ENCODE measurements at places on chromosomes 13 and 19. TPM values are rescaled to one million over a fixed set of nuclear protein-coding genes. Genes with fewer than 3 reads are reported as not detected.

- H3K27ac ChIP-seq, result no peak overlapping the region
- no peak overlapping the region for H3K4me3 ChIP-seq
- H3K36me3 ChIP-seq, result no peaks in the 10 kb centered on the region
- H3K4me1 ChIP-seq, result no peaks in the 10 kb centered on the region
These were observed 20.2 kb upstream of the DGKH start for GRCh38 chr13:42028113-42028799.

GRCh38 chr19:14516048-14516534 lies 2.1 kb downstream of the DNAJB1 start:
- H3K4me1 ChIP-seq, result peaks cover 47% of the 10 kb centered on the region
- H3K27ac ChIP-seq, result peak overlapping the region; percentile 35
- no peak for DNase-seq
- peaks cover 38% of the 10 kb centered on the region for H3K36me3 ChIP-seq
- no peaks in the 10 kb centered on the region for H3K27me3 ChIP-seq

ARL11 gene
- 0.45 TPM for total RNA-seq

- no peak overlapping the region for H3K27ac ChIP-seq
- H3K36me3 ChIP-seq, result no peaks in the 10 kb centered on the region
- no peak overlapping the region for H3K4me3 ChIP-seq
- no peak for DNase-seq
- H3K27me3 ChIP-seq, result no peaks in the 10 kb centered on the region
These were observed 63.1 kb downstream of the ATP11A start for GRCh38 chr13:112752711-112753541.

GRCh38 chr13:109593230-109593629 lies 193.2 kb downstream of the IRS2 start:
- H3K27ac ChIP-seq, result no peak overlapping the region
- H3K4me1 ChIP-seq, result no peaks in the 10 kb centered on the region
- no peak overlapping the region for H3K4me3 ChIP-seq
- DNase-seq, result no peak

- H3K36me3 ChIP-seq, result no peaks in the 10 kb centered on the region
- H3K4me1 ChIP-seq, result no peaks in the 10 kb centered on the region
- H3K27me3 ChIP-seq, result no peaks in the 10 kb centered on the region
These were observed 61.3 kb upstream of the POMP start for GRCh38 chr13:28597641-28598040.

GRCh38 chr19:44600466-44600865 lies 12.9 kb upstream of the IGSF23 start:
- DNase-seq, result no peak
- peaks cover 4% of the 10 kb centered on the region for H3K4me1 ChIP-seq
- peaks cover 6% of the 10 kb centered on the region for H3K27me3 ChIP-seq
- no peaks in the 10 kb centered on the region for H3K36me3 ChIP-seq
- no peak overlapping the region for H3K4me3 ChIP-seq
- no peak overlapping the region for H3K27ac ChIP-seq

IGFL2 gene
- 0.75 TPM for total RNA-seq

VSIG10L gene
- 7.7 TPM for total RNA-seq

DNA sequence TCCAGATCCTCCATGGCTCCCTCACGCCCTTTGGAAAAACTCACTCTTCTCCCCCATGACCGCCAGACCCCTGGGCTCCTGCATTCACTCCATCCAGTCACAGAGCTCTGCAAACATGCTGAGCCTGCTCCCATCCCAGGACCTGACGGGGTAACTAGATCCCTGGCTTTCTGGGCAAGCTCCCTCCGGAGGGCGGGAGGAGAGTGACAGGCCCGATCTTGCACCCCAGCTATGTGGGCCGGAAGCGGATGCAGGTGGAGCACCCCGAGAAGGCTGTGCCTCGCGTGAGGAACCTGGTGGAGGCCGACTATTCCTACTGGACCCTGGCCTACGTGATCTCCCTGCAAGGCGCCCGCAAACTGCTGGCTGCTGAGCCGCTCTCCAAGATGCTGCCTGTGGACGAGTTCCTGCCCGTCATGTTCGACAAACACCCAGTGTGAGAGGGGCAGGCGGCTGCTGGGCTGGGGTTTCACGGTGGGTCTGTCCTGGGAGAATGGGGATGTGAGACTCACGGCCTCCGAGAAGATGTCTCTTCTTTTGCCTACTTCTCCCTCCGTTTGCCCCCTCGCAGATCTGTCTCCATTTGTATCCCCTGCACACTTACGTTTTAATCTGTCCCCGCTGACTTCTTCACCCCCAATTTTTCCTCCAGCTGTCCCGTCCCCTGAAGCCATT lies 25.2 kb downstream of the COLGALT1 start:
- H3K4me1 ChIP-seq, result peaks cover 56% of the 10 kb centered on the region
- no peak overlapping the region for H3K27ac ChIP-seq
- H3K36me3 ChIP-seq, result peaks cover 61% of the 10 kb centered on the region
- H3K27me3 ChIP-seq, result no peaks in the 10 kb centered on the region
- no peak overlapping the region for H3K4me3 ChIP-seq

- no peak for DNase-seq
- H3K4me1 ChIP-seq, result no peaks in the 10 kb centered on the region
- no peaks in the 10 kb centered on the region for H3K36me3 ChIP-seq
- H3K27me3 ChIP-seq, result no peaks in the 10 kb centered on the region
- H3K27ac ChIP-seq, result no peak overlapping the region
- H3K4me3 ChIP-seq, result no peak overlapping the region
These were observed 626.1 kb upstream of the SLITRK6 start for GRCh38 chr13:86425170-86425815.

- DNase-seq, result no peak
- no peaks in the 10 kb centered on the region for H3K36me3 ChIP-seq
These were observed 648.3 kb upstream of the SLITRK6 start for GRCh38 chr13:86447479-86447878.

DNA sequence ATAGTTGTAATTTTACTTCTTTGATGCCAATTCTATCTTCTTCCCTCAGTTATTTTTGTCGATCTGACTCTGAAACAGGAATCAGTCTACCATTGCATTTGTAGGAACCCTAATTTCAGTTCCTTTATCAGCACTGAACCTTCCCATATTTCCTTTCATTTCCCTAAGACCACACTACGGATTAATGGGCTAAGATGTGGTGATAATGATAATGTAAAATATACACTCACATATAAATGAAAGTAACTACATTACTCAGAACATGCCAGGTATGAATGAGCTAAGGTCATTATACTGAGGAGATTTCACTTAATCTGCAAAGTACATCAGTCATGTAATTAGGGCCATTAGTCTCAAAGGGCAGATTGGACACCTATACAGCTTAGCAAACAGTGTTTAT lies 60.2 kb upstream of the RFC3 start:
- DNase-seq, result no peak
- H3K36me3 ChIP-seq, result no peaks in the 10 kb centered on the region
- no peak overlapping the region for H3K4me3 ChIP-seq
- H3K4me1 ChIP-seq, result no peaks in the 10 kb centered on the region
- no peaks in the 10 kb centered on the region for H3K27me3 ChIP-seq
- H3K27ac ChIP-seq, result no peak overlapping the region

DNA sequence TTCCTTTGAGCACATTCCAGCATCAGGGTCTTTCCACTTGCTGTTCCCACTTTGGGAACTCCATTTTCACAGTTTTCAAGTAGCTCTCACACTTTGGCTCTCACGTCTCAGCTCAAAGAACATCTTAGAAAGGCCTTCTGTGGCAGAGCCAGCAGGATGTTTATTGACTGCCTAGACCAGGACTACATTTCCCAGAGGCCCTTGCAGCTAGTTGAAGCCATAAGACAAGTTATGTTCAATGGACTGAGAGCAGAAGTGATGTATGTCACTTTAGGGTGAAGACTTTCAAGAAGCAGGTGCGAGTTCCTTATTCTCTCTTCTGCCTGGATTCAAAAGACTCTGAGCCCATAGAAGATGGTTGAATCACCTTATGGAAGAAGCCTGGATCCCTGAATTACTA lies 4.3 kb upstream of the HAUS5 start:
- H3K36me3 ChIP-seq, result no peaks in the 10 kb centered on the region
- DNase-seq, result no peak
- no peak overlapping the region for H3K4me3 ChIP-seq

- no peak overlapping the region for H3K27ac ChIP-seq
- DNase-seq, result no peak
- H3K27me3 ChIP-seq, result no peaks in the 10 kb centered on the region
- no peaks in the 10 kb centered on the region for H3K4me1 ChIP-seq
- no peaks in the 10 kb centered on the region for H3K36me3 ChIP-seq
These were observed 174.0 kb downstream of the GPC5 start for GRCh38 chr13:91572439-91572838.

DNA sequence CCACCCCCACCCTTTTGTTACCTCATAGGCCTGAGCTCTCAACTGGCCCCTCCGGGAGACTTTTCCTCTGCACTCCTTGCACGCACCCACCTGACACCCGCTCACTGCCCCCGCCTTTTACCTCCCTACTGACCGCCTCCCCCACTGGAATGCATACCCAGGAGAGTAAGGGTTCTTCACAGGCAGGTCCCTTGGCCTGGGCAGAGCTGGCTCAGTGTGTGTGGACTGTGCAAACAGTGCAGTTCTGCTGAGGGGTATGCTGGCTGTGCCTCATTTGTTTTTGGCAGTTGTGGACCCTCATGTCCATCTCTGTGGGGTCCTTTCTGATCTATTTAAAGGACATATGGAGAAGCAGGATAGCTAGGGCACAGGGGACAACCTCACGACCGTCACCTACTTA lies 5.0 kb downstream of the ZSCAN18 start:
- no peak for DNase-seq
- no peaks in the 10 kb centered on the region for H3K4me1 ChIP-seq
- H3K36me3 ChIP-seq, result no peaks in the 10 kb centered on the region
- H3K27me3 ChIP-seq, result no peaks in the 10 kb centered on the region
- H3K27ac ChIP-seq, result no peak overlapping the region

FAM216B gene
- total RNA-seq, result not detected

- H3K36me3 ChIP-seq, result no peaks in the 10 kb centered on the region
- DNase-seq, result no peak
- no peak overlapping the region for H3K27ac ChIP-seq
- H3K4me3 ChIP-seq, result no peak overlapping the region
- no peaks in the 10 kb centered on the region for H3K27me3 ChIP-seq
These were observed 133.9 kb downstream of the IRS2 start for GRCh38 chr13:109652531-109652930.

PSPN gene
- 1.1 TPM for total RNA-seq

GRCh38 chr13:61180234-61180633 lies 235.4 kb downstream of the PCDH20 start:
- no peak overlapping the region for H3K27ac ChIP-seq
- no peaks in the 10 kb centered on the region for H3K4me1 ChIP-seq
- no peak for DNase-seq
- H3K4me3 ChIP-seq, result no peak overlapping the region
- no peaks in the 10 kb centered on the region for H3K27me3 ChIP-seq

- no peak overlapping the region for H3K4me3 ChIP-seq
- no peak for DNase-seq
These were observed 269.0 kb downstream of the FGF14 start for GRCh38 chr13:102132777-102133295.

GRCh38 chr19:51142119-51142518 lies at the start of gene SIGLEC7:
Gene SIGLEC7 (plus strand): TSS chr19:51142301. CDS start chr19:51142370, 69 bp downstream.
- no peak within 1 kb of the TSS for H3K27ac ChIP-seq
- DNase-seq, result no peak
- peaks cover 60% of the 10 kb centered on the region for H3K27me3 ChIP-seq
- no peaks in the 10 kb centered on the region for H3K36me3 ChIP-seq

DNA sequence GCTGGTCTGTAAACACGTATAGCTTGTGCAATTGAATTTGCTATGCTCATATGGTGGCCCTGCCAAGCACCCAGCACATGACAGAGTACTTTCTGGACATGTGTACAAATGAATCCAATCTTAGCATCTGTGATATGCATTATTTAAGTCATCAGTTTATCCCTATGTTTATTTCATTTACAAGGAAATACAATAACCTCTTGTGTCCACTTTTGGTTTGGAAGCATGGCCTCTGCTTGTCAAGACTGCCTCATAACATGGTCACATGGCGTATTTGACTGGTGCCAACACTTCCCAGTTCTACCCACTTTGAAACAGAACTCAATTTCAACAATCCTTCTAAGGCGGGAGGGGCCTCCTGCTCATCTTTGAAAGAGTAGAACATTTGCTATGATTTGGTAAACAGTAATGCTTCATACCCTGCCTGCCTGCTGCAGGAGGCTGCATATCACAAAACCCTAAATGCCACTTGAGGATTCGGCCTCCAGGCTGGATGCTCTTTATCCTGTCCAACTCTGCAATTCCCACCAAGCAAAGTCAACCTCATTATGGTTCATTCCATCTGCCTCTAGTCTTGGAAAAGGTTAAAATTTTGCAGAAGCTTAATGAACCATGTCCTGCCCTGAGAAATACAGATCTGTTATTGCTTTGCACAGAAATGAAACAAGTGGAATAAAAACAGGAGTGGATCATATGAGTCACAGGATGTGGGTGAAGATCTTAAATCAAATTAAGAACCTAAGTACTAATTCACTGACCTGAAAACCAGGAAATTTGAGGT lies 151.3 kb downstream of the CYSLTR2 start:
- H3K4me1 ChIP-seq, result peaks cover 5% of the 10 kb centered on the region
- H3K27me3 ChIP-seq, result no peaks in the 10 kb centered on the region
- DNase-seq, result no peak
- H3K36me3 ChIP-seq, result no peaks in the 10 kb centered on the region
- H3K27ac ChIP-seq, result no peak overlapping the region

DNA sequence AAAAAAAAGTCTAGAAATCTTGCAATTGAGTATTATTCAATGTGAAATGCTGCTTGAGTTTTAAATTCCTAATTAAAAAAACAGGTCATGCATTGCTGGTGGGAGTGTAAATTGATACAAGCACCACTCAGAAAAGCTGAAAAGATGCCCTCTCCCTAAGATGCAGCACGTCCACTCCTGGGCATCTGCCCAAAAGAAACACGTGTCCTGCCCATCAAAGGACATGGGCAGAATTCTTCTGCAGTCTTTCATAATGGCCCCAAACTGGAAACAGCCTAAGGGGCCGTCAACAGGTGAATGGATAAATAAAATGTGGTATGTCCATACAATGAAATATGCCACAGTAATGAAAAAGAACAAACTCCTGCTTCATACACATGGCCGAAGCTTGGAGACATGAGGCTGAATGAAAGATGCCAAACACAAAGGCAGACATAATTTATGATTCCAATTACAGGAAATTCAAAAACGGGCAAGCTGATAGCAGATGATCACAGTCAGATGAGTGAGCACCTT lies 7.8 kb downstream of the POU2F2 start:
- no peaks in the 10 kb centered on the region for H3K4me1 ChIP-seq
- peaks cover 63% of the 10 kb centered on the region for H3K27me3 ChIP-seq
- H3K27ac ChIP-seq, result no peak overlapping the region
- no peak for DNase-seq

Data from K562 (cell line).